ENCODE measurements at places on chromosomes 13 and 19.

DNA sequence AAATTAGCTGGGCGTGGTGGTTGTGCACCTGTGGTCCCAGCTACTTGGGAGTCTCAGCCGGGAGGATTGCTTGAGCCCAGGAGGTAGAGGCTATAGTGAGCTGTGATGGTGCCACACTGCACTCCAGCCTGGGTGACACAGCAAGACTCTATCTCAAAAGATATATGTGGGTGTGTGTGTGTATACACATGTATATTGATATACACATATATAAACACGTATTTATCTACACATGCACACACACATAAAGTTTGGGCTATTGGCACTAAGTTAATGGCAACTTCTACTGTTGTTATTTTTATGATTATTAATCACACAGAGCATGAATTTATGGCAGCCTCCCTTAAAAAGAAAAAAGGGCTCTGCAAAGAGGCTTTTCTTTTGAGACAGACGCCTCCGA is 27.1 kb upstream of the ABCC4 start:
- DNase-seq: no peak

- DNase-seq: no peak
Measured at GRCh38 chr13:42990291-42991232, 1.5 kb downstream of the EPSTI1 start.

- peak; percentile 50 for DNase-seq
Measured at GRCh38 chr13:33509642-33510229, 224.2 kb upstream of the STARD13 start.

DNA sequence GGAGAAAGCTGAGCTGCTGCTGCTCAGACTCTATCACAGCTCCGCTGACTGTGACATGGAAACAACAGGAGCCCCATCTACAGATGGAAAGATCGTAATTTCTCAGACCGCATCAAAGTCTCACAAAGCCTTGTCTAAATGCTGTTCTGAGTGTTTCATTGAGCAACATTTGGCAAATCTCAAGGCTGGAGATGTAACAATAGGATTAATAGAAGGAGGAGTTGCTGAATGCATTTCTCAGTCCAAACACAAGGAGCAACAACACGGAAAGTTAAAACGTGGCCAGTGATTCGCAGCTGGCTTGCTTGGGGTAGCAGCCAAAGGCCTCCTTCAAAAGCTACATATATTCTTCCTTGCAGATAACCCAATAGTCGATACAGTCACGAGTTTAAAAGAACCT is 55.7 kb downstream of the MRPL57 start:
- no peak for DNase-seq

Data from suppressor macrophage treated with lipopolysaccharide for 4 hours (primary cell).